ENCODE measurements at places on chromosomes 13 and 19.
A peak's percentile ranks its signal among the peaks of the same experiment; 100 is the strongest.

GRCh38 chr19:46490774-46491173 is 4.9 kb downstream of the PNMA8B start:
- no peak for DNase-seq

- no peak for DNase-seq
These were observed 358.9 kb downstream of the ITGBL1 start for GRCh38 chr13:101811284-101811839.

- DNase-seq, result no peak
These were observed 15.1 kb downstream of the SAFB start for GRCh38 chr19:5637971-5638370.

- no peak for DNase-seq
These were observed 63.1 kb downstream of the AP1M1 start for GRCh38 chr19:16260812-16261161.

DNA sequence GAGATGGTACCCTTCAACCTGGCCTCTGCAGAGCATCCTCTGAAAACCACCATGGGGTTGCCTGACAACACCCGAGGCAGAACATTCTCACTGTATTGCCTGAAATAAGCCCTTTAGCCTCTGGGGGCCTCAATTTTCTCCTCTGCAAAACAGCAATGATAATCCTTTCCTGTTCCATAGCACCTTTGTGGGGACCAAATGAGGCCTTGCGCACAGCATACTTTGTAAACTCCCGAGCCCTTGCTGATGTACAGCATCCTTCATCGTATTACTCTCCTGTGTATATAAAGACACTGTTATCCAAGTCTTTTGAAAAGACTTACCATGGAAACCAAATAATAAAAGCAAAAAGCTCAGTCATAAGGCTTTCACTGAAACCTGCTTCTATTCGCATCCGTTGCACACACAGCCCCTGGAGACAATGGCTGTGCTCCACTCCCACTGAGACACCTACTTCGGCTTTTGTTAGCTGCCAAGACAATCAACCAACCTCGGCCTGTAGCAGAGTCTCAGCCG is 276.0 kb downstream of the FOXO1 start:
- DNase-seq, result no peak

DNA sequence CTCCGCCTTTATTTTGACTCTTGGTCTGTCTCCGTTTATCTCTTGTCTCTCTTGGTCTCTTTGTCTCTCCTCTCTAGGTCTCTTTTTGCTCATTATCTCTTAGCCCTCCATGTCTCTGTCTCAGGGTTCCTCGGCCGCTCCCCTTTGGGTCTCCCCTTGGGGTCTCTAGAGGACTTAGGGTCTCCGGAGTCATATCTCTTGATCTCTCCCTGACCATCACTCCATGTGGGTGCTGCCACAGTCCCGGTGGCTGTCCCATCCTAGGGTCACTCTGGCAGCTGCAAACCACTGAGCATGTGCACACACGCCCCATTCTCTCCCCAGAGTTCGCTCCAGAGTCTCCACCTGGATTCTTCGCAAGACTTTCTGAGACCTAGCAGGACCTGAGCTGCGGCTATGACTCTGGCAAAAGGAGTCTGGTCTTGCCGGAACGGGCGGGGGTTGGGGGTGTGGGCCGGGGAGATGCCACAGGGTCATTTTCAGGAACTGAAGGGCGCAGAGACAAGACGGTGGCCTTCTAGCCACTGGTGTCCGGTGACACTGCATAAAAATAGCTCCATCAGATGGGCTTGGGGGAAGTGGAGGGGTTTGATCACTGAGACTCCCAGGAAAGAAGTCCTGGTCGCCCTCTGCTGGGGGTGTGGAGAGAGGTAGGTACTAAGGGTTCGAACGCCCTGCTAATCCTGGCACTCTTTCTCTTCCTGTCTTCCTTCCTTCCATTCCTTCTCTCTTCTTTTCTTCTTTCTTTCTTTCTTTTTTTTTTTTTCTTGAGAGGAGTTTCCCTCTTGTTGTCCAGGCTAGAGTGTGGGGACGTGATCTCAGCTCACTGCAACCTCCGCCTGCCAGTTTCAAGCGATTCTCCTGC is 1.2 kb upstream of the KCNA7 start:
- DNase-seq, result no peak

- no peak for DNase-seq
These were observed 1.7 kb downstream of the IL4I1 start for GRCh38 chr19:49894879-49895565.

GRCh38 chr13:25085125-25085742 is 10.7 kb upstream of the PABPC3 start:
- DNase-seq, result no peak

DNA sequence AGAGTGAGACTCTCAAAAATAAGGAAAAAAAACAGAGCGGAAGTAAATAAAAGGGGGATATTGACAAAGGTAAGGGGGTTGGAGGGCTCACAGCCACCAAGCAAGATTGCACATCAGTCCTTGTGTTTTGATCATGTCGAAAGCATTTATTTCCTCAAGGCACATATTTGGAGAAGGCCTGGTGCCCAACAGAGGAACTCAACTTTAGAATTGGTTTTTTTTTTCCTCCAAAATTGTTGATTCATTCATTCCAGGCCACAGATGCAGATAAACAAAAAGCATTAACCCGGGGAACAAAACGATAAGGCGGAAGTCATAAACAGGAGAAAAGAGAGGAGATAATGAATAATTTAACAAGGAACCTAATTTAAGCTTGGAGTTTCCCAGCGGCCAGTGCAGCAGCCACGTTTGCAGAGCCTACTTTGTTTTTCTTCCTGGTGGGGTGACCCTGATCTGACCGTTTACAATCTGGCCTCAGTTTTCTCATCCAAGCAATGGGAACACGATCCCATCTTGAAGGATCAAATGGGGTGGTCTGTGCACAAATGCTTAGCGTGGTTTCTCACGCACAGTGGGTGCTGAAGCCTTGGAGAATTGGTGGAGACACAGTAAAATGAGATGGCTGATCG is 2.1 kb upstream of the PTPRS start:
- DNase-seq, result no peak

DNA sequence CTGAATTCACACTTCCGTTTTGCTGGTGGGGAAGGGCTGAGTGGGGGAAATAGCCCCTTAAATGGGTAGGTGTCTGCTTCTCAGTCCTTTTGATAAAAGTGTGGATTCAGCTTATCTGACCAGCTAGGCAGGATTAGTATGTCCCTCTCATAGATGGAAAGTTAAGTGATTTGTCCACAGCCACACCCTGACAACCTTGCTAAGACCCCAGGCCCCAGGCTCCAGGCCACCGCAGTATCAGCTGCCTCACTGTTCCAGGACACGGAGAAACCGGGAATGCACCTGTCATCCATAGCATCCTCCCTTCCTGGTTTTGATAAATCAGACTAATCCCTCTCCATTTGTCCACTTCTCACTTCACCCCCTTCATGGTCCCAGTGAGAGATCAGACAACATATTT is 197.7 kb downstream of the USP12 start:
- DNase-seq, result no peak

DNA sequence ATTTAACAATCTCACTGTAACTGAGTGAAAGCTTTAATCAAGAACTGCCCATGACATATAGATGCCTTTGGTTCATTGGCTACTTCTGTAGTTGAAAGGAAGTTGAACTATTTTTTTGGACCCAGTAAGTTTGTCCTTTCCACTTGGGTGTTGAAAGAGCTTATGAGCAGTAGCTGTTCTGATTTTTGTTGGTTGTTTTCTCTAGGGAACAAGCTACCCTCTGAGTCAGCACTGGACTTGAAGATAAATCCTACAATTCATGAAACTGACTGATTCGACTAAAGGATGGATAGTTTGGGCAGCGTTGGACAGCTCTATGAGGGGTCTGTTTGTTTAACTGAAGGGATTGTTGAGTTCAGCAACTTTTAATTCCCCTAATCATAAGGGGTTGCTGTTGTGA is 101.0 kb downstream of the PAN3 start:
- peak; percentile 5 for DNase-seq

DNA sequence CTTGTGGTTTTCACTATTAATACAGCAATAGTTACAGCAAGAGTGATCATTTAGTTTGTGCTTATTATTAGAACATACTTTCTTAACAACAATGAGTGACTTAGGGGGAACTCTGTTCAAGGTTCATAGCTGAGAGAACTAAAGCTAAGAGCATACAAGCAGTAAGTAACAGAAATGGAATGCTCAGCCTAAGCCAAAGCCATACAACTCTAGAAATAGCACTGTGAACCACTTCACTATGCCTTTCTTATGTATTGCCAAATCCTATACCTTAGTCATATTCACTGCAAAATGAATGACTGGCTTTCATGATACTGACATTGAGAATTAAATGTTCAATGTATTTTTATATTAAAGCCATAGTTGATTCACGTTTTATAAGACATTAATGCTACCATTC is 599.7 kb upstream of the SLITRK1 start:
- peak; percentile 85 for DNase-seq

DNA sequence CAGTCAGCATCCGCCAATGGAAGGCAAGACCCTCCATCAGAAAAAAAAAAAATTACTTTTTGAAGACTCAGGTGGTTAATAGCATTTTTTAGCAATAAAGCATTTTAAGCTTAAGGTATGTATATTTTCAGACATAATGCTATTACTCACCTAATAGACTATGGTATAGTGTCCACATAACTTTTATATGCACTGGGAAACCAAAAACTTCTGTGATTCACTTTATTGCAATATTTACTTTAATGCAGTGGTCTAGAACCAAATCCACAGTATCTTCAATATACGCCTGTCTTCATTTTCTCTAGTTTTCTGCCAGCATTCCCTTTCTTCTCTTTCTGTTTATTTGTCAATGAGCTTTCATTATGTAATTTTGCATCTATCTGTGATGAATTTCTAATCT is 418.1 kb downstream of the SLITRK6 start:
- DNase-seq, result no peak

- DNase-seq, result no peak
These were observed 195.8 kb downstream of the FOXO1 start for GRCh38 chr13:40470660-40471059.

DNA sequence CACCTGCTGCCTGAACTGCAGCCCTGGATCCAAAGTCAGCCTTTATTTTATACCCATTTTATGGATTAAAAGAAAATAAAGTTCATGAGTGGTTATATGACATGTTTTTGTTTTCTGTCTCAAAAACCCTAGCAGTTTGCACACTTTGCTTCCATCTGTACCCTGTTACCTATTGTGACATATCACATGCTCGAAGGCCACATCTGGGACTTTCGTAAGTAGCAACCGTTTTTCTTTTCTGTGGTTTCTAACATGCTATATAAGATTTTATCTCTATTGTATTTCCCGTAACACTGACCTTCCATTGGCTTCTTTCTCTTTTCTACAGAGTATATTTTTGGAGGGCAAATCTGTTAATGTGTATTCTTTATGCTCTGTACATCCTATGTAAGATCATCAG is 1007.2 kb downstream of the PCDH9 start:
- DNase-seq, result no peak

DNA sequence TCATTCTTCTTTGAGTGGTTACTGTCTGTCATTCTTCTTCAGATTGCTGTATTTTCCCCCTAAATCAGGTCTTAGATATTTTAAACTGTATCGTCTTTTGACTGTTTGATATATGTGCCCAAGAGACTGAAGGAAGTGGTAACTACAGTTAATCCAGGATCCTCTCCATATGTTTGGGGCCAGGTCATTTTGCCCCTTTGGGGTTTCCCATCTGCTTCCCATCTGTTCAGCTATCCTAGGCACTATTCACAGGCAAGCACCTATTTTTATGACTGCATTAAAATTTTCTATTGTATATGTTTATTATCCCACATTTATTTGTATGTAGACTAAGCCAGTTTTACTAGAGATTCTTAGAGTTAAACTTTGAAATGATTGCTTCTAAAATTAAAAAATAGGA is 244.2 kb downstream of the PCCA start:
- no peak for DNase-seq

DNA sequence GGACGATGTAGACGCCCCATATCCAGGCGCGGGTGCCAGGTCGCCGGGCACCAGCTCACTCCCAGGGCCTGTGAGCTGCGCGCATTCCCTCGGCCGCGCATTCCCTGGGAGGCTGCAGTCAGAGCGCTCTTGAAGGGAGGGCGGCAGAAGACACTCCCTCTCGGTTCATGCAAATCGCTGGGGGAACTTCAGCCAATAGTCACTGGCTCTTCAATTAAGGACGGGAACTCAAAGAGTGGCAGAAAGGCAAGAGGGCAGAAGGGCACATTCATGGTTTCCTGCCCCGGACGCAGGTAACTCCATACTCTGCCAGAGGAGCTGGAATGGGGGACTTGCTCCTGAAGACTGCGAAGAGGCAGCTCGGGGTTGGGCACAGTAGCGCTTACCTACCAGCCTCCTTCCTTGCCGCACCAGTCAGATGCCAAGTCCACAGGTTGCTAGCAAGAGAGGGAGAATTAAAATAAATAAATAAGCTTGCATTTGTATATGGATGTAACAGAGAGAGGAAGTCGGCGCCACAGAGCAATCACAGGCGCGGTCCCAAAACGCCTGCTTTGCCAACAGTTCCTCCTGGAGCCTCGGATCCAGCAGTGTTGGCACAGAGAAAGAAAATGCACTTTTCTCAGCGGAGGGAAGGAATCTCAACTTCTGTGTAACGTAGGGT is 459 bp downstream of the PCDH20 start:
- no peak for DNase-seq

DNA sequence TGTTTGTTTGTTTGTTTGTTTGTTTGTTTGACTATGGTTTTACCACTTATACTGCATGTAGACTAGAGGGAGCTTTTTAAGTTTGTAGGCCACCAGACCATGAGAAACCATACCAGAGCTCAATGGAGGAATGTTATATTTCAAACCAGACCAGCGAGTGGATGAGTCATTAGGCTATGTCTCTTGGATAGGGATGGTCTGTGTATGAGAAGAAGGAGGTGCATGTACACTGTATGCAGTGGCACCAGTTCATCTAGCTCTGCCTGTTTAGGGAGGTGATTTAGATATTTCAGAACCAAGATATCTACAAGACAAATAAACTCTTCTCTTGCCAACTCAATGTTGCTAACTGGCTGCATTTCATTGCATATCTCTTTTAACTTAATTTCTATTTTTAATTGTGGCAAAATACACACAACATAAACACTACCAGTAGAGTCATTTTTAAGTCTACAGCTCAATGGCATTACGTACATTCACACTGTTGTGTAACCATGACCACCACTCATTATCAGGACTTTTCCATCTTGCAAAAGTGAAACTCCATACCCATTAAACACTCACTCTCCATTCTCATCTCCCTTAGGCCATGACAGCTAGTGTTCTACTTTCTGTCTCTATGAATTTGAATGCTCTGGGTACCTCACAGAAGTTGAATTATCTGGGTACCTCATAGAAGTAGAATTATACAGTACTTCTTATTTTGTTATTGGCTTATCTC is 29.2 kb downstream of the SYDE1 start:
- no peak for DNase-seq

GRCh38 chr13:114110091-114110829 is 22.2 kb downstream of the RASA3 start:
- no peak for DNase-seq

DNA sequence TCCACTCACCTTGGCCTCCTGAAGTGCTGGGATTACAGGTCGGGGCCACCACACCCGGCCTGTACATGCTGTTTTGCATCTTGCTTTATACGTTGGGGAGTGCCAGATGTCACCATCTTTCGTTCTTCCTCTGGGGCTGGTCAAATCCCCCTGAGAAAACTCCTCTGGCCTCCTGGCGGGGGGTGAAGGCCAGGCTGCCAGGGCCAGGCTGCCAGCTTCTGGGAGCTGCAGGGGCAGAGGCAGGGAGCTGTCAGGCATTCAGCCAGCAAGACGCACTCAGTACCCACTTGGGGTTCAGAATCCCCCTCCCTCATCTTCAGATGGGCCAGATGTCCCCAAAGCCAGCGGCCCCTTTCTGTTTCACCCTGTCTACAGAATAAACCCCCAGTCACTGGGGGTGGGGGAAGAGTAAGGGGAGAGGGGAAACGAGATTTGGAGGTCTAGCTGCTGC is 16.1 kb downstream of the ZSWIM9 start:
- DNase-seq, result no peak

- no peak for DNase-seq
These were observed 1162.3 kb downstream of the SLITRK1 start for GRCh38 chr13:82719987-82720386.

All from AG04449 (cell line).